Esophagus squamous epithelium (tissue), 5 donors: ENCODE measurements at places on chromosomes 3 and 15. TPM values are rescaled to one million over a fixed set of nuclear protein-coding genes. Genes with fewer than 3 reads are reported as not detected.

CIAO2A gene
- 76.6 TPM for total RNA-seq

HEG1 gene
- total RNA-seq: 37.2 TPM

ST3GAL6 gene
- 5.3 TPM for total RNA-seq

- DNase-seq: no peak
Observed at GRCh38 chr3:185659942-185660921, 74.1 kb downstream of the SENP2 start.

DNA sequence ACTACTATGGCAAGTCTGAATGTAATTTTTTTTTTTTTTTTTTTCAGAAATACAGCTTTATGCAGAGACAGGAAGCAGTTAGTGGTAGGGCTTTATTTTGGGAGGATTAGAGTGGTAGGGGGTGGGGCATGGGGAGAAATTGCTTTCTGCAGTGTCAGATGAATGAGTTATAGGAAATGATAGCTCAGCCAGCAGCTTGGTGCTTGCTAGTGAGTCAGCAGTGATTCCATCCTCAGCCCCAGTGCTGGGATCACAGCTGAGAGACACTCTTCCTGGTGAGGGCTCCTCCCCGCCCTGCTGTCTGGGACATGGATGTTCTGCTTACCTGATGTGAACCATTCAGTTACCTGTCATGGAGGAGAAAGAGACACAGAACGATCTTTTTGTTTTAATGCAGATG lies 39.6 kb downstream of the SEMA6D start:
- no peak for DNase-seq

DNA sequence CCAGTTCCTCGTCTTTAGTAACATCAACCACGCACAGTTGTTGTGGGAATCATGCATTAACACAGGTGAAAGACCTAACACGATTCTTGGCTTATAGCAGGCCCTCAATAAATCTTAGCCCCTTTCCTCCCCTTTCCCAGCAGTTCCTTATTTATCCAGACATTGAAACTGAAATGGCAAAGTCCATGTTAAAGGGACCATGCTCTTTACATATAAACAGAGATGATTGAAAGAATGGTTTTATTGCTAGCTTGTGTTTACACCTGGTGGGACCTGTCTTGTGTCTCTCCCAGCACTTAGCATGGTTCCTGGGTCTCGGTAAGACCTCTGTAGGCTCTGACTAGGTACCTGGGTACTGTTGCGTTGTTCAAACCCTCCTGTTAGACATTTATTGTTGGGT lies 251.8 kb downstream of the LRTM1 start:
- DNase-seq: no peak

GRCh38 chr3:166734734-166735133 lies 645.4 kb downstream of the ZBBX start:
- no peak for DNase-seq

DNA sequence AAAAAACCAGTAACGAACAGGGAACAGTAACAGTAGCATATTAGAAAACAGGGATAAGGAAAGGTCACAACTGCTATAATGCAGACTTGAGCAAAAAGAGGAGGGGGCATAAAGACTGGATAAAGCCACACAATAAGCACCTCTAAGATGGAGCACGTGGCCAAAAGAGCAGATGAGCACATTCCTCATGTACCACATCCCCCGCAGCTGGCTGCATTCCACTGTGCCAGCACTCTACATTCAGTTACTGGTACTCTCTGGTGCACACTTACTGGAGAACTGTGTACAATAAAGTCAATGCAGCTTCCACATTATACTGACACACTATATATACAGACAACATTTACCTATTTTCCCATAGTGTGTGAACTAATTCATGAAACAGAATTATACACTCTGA lies 64.7 kb downstream of the UBE3A start:
- no peak for DNase-seq

DNA sequence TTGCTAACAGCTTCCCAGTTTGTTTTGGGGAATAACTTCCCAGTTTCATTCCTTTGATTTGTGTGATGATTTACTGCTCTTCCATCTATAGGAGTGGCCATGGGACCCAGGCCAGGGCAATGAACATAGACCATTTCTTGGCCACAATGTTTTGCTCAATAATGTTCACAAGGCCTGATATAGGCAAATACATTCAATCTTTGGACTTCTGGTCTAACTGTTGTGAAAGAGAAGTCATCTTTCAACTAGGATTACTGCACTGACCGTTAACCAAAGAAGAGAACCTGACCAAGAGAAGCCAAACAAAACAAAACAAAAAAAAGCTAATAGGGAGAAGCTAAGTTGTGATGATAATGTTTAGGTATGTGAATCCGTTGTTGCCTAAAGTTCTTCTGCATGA lies 221.8 kb upstream of the SUCLG2 start:
- no peak for DNase-seq

GRCh38 chr15:77181305-77182074 lies 110.6 kb upstream of the TSPAN3 start:
- no peak for DNase-seq

DNA sequence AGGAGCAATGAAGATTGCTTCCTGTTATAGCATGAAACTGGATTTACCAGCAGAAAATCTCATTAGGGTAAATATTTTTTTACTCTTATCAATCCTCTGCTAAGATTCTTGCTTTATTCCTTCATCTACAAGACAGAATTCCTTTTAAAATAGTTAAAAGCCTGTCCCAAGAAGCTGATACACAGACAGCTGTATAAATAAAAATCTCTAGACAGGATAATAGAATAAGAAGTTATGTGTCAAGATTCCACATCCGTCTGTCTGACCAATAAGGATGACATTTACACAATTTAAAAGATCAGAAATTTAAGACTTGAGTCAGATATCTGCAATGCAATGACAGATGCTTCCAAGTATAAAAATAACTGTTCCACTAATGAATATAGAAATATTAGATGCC lies 57.6 kb downstream of the SSR3 start:
- no peak for DNase-seq

DNA sequence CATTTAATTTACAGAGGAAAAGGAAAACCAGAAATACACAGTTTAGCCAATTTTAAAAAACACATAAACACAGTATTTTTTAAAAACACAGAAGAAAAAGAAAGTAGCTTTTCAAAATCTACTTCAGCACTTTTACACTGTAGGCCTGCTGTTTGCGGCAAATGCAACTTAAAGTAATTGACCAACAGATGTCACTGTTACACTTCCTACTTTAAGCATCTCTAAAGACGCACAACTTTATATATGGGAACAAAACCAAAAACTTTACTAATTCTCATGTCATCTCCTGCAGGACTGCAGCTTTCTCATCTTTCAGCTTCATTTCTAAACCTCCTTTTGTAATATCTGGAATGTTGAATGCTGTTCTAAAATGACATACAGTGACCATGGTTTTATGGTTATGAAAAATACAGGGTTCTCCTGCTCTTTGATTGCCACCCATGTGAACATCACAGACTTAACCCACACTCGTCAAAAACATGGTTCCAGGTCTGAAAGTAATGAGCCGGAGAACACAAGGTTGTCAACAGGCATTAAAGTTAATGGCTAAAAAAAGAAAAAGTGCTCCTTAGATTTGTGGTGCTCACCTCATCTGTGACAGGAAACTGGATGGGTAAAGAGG lies 107.9 kb downstream of the FMN1 start:
- no peak for DNase-seq
